Psoas muscle (tissue), 8 donors: ENCODE measurements at places on chromosomes 2 and 18. TPM values are rescaled to one million over a fixed set of nuclear protein-coding genes. Genes with fewer than 3 reads are reported as not detected.

DNA sequence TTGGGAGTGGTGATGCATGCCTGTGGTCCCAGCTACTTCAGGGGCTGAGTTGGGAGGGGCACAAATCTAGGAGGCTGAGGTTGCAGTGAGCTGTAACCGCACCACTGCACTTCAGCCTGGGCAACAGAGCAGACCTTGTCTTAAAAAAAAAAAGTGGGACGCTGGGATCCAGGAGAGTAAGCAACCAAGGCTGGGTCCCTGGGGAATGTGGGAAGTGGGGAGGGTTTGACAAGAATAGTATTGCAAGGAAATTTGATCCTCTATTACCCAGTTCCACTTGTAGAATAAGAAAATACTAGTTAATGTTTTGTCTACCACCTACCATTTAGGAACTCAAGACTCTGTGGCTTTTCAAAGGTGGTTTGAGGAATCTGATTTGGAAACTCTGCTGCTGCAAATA, 21.1 kb upstream of the DYTN start:
- DNase-seq, result no peak

GRCh38 chr2:40127890-40128557, 323.9 kb downstream of the SLC8A1 start:
- no peak for DNase-seq

DNA sequence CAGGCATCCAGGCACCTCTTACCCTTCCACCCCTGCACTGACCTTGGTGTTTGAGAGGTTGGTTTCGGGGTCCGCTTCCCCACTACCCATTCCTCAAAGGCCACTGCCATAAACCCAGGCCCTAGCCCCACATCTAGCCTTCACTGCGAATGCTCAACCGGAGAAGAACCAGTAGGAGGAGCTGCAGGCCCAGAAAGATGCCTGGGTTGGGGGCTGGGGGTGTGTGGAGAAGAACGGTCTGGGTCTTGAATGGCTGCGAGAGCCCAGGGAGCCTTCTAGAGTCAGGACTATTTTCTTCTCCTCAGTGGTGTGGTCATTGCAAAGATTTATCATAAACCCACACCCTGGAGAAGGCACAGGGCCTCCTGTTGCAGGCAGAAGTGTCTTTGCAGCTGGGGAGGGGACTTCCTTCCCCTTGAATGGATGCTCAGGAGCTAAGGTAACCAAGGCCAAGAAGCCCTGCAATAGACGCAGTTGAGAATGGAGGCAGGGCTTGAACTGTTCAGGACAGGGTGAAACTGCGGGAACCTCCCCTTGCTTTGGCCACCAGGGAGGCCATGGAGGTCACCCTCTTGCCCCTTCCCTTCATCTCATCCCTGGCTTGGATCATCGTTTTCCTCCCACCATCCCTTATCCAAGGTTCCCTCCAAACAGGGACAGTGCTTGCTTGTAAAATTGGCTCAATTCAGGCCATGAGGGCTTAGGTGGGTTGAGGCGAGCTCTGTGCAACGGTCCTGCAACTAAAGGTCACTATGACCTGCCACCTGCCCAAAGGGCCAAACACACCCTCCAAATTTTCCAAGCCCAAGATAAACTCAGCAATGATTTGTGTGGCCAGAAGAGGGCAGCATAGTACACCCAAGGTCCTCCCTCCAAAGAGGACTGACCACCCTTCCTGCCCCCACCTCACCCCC, 20.9 kb downstream of the THNSL2 start:
- DNase-seq, result no peak

The TEKT4 gene
- not detected for polyA plus RNA-seq

GRCh38 chr18:67726882-67727281, 210.4 kb upstream of the DSEL start:
- no peak for DNase-seq

DNA sequence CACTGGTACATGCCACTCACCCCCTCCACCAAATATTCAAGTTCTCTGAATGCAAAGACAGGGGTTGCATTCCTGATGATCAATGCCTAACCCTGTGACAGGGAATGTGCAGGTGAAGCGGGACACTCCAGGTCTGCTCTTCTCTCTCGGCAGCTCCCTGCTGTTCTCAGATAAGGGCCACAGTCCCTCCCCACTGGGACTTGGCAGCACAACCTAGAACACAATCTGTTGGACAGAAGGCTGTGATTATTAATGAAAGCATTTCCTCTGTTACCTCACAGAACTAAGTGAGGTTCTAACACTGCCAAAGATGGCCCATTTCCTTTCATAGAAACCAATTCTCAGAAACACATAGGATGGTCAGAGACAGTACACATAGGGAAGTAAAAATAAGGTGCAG, 42.7 kb downstream of the VSNL1 start:
- DNase-seq, result no peak

DNA sequence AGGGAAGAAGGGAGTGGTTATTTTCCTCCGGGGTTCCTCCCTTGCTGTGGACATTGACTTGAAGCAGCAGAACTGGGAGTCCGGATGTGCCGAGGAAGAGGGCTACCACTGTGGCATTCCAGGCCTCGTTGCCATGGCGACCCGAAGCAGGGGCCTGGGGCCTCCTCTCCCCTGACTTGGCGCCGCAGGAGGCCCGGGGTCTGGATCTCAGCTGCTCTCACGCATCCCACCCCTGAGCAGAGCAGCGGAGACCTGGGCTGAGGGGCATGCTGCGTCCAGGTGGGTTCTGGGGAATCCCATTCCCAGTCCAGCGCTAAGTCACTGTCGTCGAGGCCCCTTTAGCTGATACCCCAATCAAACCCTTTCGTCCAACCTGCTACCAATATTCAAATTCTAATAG, 100.2 kb downstream of the BCL11A start:
- DNase-seq, result no peak

DNA sequence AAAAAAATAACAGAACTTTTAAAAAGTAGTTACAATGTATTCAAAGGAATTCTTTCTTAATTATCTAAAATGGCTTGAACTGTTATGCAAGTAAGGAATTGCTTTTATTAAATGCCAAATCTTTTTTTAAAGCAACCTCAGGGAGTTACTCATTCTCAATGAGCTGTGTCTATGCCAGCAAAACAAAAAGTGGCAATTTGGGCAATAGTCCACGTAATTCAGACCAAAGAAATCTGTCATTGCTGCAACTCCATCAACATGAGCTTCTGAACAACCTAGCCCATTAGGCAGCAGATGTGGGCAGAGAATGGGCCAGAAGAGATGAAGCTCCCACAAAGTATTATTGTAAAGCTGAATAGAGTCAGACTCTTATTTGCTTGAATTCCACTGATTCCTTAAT, 118.4 kb downstream of the ALK start:
- DNase-seq, result no peak

- peak; percentile 87 for DNase-seq
These were observed 17.7 kb downstream of the IWS1 start for GRCh38 chr2:127508631-127509034.
